EH (cell line): ENCODE measurements at places on chromosomes 6 and 20.

DNA sequence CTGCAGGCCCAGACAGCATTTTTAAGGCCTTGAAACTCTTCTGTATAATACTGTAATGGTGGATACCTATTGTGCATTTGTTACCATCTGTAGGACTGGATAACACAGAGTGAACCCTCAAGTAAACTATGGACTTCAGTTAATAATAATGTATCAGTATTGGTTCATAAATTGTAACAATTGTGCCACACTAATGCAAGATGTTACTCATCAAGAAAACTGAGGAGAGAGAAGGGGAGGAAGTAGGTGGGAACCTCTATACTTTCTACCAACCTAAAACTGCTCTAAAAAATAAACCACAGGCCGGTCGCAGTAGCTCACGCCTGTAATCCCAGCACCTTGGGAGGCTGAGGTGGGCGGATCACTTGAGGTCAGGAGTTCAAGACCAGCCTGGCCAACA lies 10.8 kb downstream of the MAPK13 start:
- DNase-seq: no peak

- no peak for DNase-seq
Measured at GRCh38 chr6:122066200-122066599, 333.3 kb upstream of the HSF2 start.

GRCh38 chr6:140732991-140733390 lies 1358.5 kb upstream of the CITED2 start:
- DNase-seq: no peak

DNA sequence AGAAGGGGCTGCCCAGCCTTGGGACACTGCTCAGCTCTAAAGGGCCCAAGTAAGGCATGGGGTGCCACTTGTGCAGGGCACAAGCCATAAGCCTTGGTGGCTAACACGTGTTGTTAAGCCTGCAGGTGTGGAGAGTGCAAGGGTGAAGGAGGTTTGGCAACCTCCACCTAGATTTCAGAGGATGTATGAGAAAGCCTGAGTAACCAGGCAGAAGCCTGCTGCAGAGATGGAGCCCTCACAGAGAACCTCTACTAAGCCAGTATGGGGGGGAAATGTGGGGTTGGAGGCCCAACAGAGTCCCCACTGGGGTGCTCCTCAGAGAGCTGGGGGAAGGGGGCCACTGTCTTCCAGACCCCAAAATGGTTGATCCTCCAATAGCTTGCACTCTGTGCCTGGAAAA lies 32.6 kb downstream of the SERINC1 start:
- DNase-seq: no peak

- no peak for DNase-seq
Measured at GRCh38 chr6:40960742-40961430, 78.1 kb downstream of the UNC5CL start.

- no peak for DNase-seq
Measured at GRCh38 chr6:116036885-116037284, 23.8 kb downstream of the FRK start.

DNA sequence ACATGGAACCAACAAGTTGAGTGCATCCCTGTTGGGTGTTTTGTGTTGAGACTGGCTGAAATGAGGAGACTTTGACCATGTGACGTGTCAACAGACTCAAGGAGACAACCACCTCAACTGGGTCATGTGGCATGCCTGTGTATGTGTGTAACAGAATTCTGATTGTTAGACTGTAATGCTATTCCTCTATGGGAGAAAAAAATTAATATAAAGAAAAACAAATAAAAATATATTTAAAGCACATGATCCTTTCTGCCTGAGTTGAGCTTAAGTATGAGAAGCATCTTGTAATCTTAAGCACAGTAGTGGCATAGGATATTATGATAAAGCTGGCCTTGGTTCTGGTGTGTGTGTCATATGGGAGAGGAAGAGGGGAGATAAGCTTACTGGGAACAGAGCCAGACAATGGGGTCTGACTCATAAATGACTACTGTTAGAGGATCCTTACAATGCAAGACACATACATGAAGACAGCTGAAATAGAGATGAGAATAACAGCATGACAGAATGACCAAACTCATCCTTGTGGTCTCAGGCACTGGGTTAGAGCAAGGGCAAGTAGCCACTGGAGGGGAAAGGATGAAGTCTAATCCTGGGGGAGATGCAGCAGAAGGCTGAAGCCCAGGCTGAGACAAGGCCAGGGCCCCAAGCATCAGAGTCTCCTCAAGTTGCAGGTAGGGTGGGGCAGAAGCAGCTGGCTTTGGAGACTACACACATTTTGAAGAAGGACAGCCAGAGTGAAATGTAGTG lies 9.2 kb downstream of the TP53INP2 start:
- peak; percentile 99 for DNase-seq

GRCh38 chr6:137921823-137922222 lies 54.8 kb downstream of the TNFAIP3 start:
- no peak for DNase-seq

GRCh38 chr6:42402184-42402583 lies 49.5 kb downstream of the TRERF1 start:
- peak; percentile 46 for DNase-seq

- DNase-seq: no peak
Measured at GRCh38 chr20:46051556-46052308, 22.7 kb downstream of the SLC12A5 start.

DNA sequence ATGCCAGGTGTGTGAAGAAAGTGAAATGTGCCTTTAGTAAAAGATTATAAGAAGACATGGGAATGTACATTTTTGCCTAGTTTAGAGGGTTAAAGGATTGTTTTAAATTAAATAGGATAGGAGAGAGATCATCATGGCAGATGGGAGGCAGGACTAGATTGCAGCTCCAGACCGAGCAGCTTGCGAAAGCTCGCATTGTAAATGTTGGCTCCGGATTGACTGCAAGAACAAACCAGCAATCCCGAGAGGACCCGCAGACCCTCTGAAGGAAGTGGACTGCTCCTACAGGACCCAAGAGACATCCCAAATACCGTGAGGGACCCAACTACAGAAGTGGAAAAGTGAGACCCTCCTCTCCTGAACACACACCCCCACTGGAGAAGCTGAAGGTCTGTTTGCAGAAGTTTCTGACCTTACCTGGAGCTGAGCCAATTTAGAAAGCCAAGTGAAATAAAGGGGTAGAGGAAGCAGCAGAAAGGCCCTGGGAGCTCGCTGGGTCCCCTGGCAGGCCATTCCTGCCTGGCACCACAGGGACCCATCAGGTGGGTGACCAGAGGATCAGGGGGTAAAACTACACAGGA lies 30.0 kb upstream of the TPD52L1 start:
- no peak for DNase-seq

DNA sequence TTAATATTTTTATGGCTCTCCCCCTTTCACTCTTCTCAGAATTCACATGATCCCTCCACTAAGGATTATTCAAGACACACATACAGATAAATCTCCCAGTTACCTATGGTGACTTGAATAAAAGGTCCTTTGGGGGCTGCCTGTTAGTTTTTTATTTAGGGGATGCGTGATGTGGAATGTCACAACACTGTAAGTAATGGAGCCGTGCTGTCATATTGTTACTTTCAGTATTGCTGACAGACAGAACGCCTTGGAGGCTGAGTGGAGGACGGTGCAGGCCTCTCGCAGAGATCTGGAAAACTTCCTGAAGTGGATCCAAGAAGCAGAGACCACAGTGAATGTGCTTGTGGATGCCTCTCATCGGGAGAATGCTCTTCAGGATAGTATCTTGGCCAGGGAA lies 291.7 kb downstream of the UTRN start:
- DNase-seq: no peak

DNA sequence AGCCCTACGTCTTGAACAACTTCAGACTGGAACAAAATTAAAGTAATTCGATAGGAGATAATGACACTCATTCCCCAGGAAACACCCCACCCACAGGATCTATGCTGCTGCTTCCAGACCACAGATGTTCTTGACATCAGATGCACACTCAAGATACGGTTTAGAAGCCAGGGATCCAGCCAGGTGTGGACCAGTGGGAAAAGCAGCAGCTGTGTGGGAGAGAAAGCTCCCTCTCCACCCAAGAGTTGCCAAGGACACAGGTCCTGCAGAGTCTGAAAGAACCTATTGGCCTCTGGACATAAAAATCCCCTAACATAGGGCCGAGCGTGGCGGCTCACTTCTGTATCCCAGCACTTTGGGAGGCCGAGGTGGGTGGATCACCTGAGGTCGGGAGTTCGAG lies 91.7 kb upstream of the NFATC2 start:
- DNase-seq: no peak

DNA sequence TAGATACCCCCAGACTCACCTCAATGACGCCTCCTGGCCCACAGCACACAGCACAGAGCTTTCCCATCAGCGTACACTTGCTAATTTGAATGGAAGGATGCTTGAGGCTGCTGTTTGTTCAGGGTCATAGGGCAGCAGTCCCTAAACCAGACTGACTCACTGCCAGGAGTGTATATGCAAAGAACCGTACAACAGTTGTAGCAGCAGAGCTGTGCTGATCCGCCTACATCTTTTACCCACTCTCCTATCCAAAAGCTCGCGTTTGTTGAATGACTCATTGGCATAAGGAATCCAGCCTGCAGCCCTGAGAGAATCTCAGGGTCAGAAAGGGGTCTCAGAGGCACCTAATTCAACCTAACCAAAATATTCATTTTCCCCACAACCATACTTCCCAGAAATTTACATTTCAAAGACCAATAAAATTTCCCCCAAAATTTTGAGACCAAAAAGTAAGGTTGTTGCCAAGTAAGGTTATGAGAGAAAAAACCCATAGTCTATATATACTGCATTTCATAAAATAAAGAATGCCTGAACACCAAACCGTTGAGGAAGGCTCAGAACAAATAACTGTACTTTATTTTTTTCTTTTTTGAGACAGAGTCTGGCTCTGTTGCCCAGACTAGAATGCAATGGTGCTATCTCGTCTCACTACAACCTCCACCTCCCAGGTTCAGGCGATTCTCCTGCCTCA lies 35.3 kb upstream of the CCND3 start:
- DNase-seq: peak; percentile 69

- DNase-seq: no peak
Measured at GRCh38 chr20:57476641-57477461, 48.1 kb downstream of the CTCFL start.

- peak; percentile 54 for DNase-seq
Measured at GRCh38 chr20:16803965-16804792, 56.0 kb downstream of the OTOR start.

GRCh38 chr6:21220271-21220987 lies 373.1 kb upstream of the SOX4 start:
- DNase-seq: no peak

- DNase-seq: no peak
Measured at GRCh38 chr20:49259799-49260198, 18.1 kb downstream of the ZNFX1 start.

- no peak for DNase-seq
Measured at GRCh38 chr6:148154668-148155067, 188.0 kb upstream of the SASH1 start.

GRCh38 chr6:43790031-43790430 lies 20.0 kb downstream of the VEGFA start:
- peak; percentile 30 for DNase-seq

- no peak for DNase-seq
Measured at GRCh38 chr6:41153992-41154625, at the start of gene TREML1. Gene TREML1 (minus strand): TSS chr6:41154347. CDS start chr6:41154288, 59 bp downstream.

- DNase-seq: no peak
Measured at GRCh38 chr6:134706153-134706552, 243.7 kb downstream of the ALDH8A1 start.

DNA sequence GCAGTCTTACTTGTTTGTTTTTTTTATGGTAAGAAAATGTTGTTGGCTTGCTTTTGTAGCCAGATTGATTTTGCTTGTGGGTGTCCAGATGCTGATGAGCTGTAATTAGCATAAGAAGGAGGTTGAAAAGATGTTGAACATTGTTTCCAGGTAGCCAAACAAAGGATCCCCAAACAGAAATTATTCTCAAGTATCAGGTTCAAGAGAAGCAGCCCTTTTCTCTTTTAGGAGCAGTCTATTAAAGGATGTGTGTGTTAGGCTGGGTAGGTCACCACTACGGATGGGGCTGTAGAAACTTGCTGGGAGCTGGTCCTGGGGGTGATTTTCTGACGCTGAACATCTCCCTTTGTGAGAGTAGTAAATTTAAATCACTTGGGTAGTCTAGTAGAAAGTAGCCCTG lies 86.9 kb upstream of the VSTM2L start:
- DNase-seq: no peak

DNA sequence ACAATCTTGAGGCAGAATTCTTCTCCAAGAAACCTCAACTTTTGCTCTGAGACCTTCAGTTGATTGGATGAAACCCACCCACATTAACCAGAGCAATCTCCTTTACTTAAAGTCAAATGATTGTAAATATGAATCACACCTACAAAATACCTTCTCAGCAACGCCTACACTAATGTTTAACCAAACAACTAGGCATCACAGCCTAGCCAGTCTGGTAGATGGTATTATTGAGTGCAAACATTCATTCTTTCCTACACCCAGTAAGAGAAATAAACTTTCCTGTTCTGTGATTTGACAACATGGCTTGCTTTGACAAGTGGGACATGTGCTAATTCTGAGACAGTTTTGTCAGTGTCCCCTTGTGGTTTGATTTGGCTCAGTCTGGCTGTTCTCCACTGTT lies 252.2 kb downstream of the HACE1 start:
- no peak for DNase-seq

DNA sequence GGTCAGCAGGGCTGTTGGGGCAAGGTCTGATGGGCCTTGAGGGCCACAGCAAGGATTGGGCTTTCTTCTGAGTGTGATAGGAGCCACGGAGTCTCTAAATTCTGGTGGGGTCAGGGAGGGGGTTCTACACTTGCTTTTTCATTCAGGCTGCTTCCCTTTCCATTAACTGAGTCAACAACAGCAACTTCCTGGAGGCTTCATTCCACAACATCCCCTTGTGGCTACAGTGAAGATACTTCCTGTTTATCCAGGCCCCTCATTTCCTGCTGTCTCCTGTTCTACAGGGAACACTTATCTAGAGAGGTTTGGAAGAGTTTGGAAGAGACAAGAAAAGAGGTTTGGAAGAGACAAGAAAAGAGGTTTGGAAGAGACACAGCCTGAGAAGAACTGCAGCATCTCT lies 144.8 kb upstream of the ENPP5 start:
- no peak for DNase-seq

DNA sequence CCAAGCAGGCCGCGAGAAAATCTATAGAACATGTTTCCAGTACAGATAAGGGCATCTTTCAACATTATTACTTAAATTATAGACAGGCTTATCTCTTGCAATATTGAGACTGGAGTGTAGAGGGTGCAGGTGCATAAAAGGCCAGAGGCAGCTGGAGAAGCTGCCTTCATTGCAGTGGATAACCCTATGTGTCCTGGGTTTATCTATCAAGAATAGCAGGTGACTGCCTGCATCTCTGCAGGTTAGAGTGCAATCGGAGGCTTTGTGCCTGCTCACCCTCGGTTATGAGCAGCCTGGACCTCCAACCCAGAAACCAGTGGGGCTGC lies 28.7 kb upstream of the ECI2 start:
- DNase-seq: no peak

DNA sequence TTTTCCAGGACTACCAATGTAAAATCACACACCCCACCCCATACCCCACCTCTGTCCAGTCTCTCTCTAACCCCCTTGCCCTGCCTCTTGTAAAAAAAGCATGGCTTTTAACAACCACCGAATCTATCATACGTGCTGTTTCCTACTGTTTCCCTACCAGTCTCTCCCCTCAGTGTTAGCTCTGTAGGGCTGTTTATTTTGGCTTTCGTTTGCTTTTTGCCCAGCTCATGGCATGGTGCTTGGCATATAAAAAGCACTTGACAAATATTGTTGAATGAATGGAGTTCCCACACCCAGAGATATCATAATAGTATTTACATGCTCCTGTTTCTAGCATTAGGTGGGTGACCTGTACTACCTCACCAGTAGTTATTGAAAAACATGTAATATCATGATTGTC lies 148.2 kb downstream of the OPRM1 start:
- DNase-seq: no peak
